ENCODE measurements at places on chromosomes 5 and 9.

DNA sequence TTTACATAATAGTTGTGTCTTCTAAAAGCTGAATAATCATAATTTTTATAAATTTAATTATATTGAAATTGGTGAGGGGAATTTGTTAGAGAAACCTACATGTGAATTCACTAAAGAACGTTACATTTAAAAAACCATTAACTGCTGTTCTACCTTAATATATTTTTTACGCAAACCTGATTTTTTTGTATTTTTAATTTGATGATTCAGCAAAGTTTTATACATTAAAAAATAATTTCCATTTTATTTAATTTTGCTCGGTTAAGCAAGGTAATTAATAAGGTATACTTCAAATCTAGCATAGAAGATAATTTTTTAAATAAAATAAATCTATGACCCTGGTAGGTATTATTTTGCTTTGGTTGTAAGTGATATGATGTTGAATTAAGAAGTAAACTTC is 114.3 kb downstream of the SNCAIP start:
- no peak for DNase-seq

DNA sequence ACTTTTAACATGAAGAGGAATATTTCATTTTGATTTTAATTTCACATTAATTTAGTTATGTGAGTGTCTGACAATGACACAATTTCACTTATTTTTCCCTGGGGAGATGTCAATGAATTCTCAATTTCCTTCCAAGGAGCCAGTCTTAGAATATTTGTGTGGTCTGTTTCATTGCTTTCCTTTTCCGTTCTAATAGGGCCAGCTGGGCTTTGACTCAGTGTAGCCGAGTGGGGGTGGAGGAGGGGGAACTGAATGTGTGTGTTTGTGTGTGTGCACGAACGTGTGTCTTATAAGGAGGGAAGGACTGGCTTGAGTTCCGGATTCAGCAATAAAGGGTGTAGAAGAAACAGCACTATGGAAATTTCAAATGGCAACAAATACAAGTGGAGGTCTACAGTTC is 100.0 kb downstream of the BASP1 start:
- DNase-seq = no peak

DNA sequence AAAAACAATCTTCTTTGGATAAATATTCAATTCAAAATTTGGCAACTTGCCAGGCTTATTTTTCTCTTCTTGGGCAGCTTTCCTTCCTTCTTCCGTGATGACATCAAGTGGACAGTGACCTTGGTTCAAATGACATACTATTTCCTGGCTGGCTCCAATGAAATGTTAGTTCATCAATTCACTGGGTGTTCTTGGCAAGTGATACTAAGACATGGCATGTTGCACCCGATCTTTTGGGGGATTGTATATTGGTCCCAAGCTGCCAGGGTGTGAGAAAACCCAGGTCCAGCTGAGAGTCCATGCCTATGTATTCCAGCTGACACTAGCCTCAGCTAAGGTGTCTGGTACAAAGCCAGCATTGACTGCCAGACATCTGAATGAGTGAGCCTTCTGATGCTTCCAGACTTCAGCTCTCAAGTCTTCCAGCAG is 252.9 kb downstream of the MAT2B start:
- no peak for DNase-seq

- DNase-seq = no peak
These were observed 76.8 kb downstream of the UBE2QL1 start for GRCh38 chr5:6525422-6525821.

GRCh38 chr9:136521537-136521936 is 24.3 kb downstream of the NOTCH1 start:
- no peak for DNase-seq

- peak; percentile 12 for DNase-seq
These were observed 29.8 kb downstream of the NR4A3 start for GRCh38 chr9:99851500-99851822.

- DNase-seq = no peak
These were observed 2.7 kb downstream of the CDC42SE2 start for GRCh38 chr5:131266370-131267060.

DNA sequence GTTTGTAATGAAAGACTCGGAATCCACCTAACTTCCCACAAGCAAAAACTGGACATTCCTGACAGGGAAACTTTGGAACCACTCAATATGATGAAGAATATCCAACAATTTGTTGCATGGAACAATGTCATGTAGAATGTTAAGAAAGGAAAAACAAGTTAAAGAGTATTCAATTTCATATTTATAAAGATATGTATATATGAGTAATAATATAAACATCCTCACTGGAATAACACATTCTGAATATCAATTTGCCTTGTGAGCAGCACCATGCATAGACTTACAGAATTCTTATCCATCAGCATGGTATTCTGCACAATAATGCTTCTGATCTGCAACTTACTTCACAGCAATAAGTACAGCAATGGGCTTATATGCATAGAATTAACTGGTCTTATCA is 650.3 kb downstream of the SEMA5A start:
- DNase-seq = no peak
